Activated naive CD8-positive, alpha-beta T cell treated with anti-CD3 and anti-CD28 coated beads for 36 hours (primary cell): ENCODE measurements at places on chromosomes 7 and 10.

GRCh38 chr7:113179313-113179712 lies 61.0 kb upstream of the SMIM30 start:
- H3K36me3 ChIP-seq: no peaks in the 10 kb centered on the region
- no peak for DNase-seq
- H3K4me1 ChIP-seq: no peaks in the 10 kb centered on the region
- no peak overlapping the region for H3K4me3 ChIP-seq

DNA sequence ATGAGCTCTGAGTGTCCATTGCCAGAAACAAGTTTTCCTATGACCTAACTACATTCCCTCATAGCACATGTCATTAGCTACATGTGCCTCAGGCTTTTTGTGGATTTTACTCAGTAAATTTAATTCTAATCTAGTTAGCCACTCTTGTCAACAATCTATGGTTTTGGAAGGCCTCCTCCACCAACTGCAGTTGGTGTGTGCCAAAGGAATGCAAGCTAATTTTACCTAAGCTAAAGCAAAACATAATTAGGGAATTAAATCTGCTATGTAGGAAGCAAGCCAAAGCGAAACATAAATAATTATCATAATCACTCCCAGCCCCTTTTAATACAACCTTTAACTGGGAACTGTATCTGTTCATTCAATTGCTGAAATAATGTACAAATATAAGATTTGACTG lies 3.5 kb upstream of the CTTNBP2 start:
- no peak for DNase-seq
- H3K27me3 ChIP-seq: peaks cover 35% of the 10 kb centered on the region
- no peaks in the 10 kb centered on the region for H3K36me3 ChIP-seq

DNA sequence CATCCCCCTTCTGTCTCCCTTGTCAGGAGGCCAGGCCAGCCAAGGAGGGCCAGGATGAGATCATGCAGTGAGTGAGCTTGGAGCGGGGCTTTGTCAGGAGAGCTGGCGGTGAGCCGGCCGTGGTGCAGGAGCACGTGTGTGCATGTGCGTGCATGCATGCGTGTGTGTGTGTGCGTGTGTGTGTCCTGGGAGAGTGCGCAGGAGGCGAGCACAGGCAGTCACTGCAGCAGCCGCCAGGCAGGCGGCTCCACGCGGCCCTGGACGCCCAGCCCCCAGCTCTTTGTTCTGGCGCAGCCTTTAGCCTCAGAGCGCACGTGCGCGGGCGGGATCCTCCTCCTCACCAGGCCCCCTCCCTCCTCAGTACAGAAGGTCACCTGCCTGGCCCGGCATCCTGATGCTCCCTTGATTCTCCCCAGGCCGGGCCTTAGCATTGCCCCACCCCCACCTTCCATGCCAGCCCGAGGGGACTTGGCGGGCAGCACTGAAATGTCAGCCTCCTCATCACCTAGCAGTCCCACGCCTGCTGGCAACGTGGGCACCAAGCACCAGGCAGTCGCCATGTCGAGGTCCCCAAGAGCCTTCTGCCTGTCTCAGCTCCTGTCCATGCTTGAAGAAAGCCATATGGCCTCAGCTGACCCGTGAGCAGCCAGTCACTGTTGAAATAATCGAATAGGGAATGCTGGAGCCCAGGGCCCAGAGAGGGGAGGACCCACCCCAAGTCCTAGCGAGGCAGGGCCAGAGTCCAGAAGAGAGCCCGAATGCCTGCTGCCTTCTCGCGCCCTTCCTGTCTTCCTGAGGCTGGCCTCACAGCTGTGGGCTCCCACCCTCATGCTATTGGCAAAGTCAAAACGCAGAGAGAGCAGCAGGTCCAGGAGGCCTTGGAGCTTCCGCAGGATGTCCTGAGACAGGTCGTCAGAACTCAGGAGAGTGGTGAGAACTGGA lies 125.9 kb upstream of the PPIF start:
- no peaks in the 10 kb centered on the region for H3K27me3 ChIP-seq
- no peak overlapping the region for H3K4me3 ChIP-seq
- H3K36me3 ChIP-seq: no peaks in the 10 kb centered on the region
- no peaks in the 10 kb centered on the region for H3K4me1 ChIP-seq

DNA sequence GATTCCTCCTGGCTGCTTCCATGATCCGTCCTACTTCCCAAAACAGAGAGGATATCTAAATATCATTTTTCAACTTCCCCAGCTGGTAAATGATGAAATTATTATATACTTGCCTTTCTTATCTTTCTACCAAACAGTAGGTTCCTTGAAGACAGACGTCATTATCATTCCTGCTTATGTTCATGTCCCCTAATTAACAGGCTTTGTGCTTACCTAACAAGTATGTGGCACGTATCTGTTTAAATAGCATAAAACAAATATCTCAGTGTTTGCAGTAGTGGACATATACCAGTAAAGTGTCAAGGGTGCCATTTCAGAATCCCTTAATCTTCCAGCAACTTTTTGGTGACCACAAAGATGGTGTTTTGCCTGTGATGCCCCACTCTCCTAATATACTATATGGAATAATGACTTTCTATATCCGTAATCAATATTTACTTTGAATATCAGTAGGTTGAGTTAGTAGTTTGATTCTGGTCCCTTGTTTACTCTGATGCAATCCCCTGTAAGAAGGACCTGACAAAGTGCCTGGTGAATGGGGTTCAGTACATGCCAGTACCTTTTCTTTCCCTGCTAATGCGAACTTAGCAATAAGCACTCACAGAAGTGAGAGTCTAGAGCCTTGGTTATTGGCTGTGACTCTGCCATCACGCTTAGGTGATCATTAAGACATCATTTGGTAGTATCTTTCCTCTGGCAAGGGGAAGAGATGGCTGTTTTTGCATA lies 124.4 kb downstream of the ITIH5 start:
- H3K4me3 ChIP-seq: no peak overlapping the region
- peaks cover 15% of the 10 kb centered on the region for H3K36me3 ChIP-seq
- no peaks in the 10 kb centered on the region for H3K27me3 ChIP-seq
- H3K4me1 ChIP-seq: peaks cover 18% of the 10 kb centered on the region
- DNase-seq: no peak
- H3K27ac ChIP-seq: no peak overlapping the region

DNA sequence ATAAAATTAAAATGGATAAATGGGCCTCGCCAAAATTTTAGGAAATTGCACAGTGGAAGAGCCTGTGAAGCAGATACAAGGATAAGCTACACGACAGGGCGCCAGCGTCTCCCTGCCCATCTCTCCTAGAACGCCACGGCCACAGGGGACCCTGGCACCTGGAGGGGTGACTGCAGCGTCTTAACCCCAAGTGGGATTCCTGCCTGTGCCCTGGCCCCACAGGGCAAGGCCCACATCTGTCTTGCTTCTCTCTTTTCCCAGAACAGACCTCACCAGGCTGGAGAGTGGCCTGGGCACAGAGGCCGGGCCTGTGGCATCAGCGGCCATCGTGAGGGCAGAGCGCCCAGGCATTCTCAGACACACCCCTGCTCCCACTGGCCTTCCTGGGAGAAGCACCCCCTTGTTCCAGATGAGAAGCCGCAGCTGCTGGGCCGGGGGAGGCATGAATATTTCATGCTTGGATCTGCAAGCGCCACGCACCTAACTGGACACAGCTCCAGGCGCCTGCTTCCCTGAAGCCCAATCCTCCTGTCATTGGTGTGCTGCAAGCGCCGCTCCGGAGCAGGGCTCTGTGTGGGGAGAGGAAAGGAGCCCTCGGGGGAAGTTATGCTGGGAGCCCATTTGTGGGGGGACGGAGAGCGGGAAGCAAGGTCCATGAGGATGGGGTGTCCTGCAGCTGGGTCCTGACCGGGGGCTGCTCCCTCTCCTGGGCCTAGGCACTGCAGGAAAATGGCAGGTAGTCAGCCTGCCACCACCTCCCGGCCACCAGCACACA lies 153.5 kb downstream of the ELFN1 start:
- no peaks in the 10 kb centered on the region for H3K27me3 ChIP-seq
- peaks cover 4% of the 10 kb centered on the region for H3K36me3 ChIP-seq
- no peak overlapping the region for H3K27ac ChIP-seq
- H3K4me3 ChIP-seq: no peak overlapping the region
- DNase-seq: no peak

- no peaks in the 10 kb centered on the region for H3K36me3 ChIP-seq
- DNase-seq: no peak
- H3K27me3 ChIP-seq: peaks cover 18% of the 10 kb centered on the region
- H3K27ac ChIP-seq: no peak overlapping the region
Observed at GRCh38 chr7:45643630-45644029, 69.5 kb downstream of the ADCY1 start.

- H3K4me1 ChIP-seq: peaks cover 57% of the 10 kb centered on the region
- no peaks in the 10 kb centered on the region for H3K27me3 ChIP-seq
- H3K27ac ChIP-seq: peak overlapping the region; percentile 73
- DNase-seq: no peak
- H3K4me3 ChIP-seq: peak overlapping the region; percentile 2
Observed at GRCh38 chr10:3775696-3776551, 9.1 kb downstream of the KLF6 start.
